ENCODE measurements at places on chromosomes 5 and 9.

DNA sequence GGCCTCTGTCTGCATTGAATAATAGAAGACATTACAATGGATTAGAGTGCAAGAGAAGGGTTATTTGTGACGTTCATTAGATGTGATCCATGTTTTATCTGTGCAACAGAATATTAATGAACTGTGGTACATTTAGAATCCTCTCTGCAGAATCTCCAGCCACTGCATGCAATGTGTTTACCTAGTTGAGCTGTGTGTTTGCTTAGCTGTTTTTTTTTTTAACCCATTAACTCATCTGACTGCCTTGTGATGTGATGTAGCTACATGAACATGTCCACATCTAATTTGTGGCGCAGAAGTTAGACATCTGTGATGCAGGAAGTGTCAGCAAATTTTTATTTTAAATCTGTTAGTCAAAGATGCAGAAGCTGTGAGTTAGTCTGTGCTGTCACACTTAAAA, 236.9 kb downstream of the CD180 start:
- no peak for DNase-seq

- no peak for DNase-seq
Observed at GRCh38 chr9:108634672-108635462, 220.9 kb downstream of the ACTL7B start.

GRCh38 chr5:12648558-12648957, 744.3 kb upstream of the CTNND2 start:
- no peak for DNase-seq

GRCh38 chr5:84228266-84228665, 156.4 kb downstream of the EDIL3 start:
- no peak for DNase-seq

DNA sequence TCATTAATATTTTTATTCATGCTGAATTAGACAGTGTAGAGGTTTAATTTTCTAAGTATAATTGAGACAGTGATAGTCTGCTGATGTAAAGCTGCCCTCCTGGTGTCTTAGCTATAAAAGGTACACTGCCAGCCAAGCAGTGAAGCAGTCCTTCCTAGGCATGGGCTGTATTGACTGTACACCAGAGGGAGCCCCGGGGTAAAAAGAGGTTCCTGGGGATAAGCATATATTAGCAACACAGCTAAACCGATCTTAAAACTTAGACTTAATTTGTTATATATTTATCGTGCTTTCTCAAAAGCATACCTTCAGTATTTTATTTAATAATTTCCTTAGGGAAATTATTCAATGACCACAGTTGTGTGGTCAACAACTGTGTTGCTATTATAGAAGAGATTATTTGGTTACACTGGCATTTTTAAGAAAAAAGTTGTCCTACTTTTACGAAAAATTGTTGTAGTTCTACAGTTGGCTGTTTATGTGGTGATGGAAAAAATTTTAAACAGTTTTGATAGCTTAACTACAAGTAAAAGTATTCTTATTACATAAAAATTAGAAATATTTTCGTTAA, 68.8 kb downstream of the ELL2 start:
- DNase-seq, result no peak

DNA sequence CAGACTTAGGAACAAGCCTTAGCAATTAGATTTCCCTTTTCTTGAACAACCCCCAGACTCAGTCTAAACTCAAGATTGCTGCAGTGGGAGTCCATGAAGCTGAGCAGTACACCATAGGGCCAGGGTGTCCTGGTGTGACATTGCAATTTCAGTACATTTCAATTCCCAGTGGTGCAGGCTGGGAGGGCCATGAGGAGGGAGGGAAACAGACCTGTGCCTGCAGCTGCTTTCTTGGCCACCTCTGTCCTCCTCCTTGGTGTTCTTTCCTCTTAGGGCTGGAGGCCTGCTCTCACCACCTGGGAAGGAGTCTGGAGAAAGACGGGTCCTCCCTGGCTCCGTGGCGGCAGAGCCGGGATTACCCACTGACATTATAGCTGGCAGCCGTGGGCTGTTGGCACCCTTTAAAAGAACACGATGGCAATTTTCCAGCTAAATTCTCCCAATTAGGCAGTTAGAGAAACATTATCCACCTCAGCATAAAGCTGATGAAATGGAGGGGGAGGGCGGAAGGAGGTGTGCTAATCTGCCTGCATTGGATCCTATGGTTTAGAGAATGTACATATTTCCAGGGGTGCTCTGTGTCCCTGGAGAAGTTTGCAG, 186.4 kb downstream of the SLIT3 start:
- no peak for DNase-seq

Data from activated CD8-positive, alpha-beta memory T cell treated with anti-CD3 and anti-CD28 coated beads for 1 hour (primary cell).